ENCODE measurements at places on chromosomes 2 and 18.

DNA sequence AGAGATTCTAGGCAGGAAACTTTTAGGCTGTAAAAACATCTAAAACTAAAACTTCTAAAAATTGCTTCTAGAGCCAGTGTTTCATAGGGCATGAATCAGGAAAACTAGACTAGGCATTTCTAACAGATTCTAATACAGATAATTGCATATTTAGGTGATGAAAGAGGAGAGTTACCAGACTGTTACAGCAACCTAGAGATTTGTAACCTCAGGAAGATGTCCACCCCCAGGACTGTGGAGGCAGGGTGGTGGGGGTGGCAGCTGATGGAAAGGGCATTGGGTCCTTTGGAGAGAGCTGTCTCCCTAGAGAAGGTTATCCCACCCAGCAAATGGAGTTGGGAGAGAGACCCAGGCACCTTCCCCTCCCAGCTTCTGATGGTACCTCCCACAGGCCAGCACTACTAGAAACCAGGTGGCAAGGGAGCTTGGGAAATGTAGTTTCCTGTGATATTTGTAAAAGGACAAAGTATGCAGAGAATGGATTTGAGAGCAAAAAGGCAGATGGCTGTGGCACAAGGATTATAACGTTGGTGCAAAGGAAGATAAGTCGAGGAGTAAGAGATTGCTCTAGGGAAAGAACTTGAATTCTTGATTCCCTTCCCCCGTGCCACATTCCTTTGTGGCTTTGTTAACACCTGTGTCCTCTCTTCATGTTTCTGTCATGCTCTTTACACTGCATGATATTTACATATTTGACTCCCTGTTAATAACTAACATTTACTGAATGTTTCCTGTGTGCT lies 75.6 kb upstream of the MGAT5 start:
- no peak for DNase-seq

- DNase-seq: no peak
Measured at GRCh38 chr2:191026377-191026776, 12.4 kb upstream of the STAT1 start.

DNA sequence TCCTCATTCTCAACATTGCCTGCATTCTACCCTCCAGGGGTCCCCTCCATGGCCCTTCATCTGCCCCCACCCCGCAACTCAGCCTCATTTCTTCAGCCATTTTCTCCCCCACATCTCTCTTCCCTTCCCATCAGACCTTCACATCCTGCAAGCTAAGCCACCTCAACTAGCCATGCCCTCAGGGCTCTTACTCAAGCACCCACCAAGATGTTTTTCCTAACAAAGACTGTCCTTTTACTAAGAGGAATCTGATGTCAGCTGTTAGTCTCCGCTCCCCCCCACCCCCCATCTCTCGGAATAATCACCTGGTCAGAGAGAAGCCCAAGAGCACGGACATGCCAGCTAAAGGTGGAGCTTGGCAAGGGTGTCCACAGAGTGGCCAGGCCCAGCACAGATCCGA lies 4.7 kb upstream of the CAPN10 start:
- DNase-seq: no peak

DNA sequence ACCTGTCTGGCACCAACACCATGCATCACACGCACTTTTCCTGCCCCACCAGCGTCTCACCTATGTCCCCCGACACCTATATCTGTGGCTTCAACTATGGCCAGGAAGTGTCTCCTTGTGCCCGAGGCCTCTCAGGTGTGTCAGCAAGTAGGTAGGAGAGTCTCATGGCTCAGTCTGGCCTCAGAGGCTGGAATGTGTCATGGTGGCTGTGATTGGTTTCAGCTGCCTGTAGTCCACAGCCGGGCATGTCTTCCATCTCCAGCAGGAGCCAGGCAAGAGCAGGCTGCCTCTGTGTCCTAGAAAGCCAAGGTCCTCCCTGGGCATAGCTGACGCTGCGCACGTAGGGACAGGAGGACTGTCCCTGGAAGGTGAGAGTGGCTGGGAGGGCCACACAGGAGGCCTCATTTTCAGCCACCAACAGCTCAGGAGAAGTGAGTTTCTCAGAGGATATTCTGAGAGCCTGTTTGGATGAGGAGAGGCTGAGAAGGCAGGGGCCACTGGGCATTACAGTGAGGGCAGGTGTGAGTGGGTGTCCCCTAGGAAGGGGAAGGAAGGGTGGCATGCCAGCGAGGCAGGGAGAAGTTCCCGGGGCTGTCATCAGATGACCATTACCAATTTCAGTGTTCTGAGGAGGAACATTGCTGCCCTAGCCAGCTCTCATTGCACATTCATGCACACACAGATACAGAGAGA lies 47.2 kb downstream of the SDC1 start:
- DNase-seq: no peak

DNA sequence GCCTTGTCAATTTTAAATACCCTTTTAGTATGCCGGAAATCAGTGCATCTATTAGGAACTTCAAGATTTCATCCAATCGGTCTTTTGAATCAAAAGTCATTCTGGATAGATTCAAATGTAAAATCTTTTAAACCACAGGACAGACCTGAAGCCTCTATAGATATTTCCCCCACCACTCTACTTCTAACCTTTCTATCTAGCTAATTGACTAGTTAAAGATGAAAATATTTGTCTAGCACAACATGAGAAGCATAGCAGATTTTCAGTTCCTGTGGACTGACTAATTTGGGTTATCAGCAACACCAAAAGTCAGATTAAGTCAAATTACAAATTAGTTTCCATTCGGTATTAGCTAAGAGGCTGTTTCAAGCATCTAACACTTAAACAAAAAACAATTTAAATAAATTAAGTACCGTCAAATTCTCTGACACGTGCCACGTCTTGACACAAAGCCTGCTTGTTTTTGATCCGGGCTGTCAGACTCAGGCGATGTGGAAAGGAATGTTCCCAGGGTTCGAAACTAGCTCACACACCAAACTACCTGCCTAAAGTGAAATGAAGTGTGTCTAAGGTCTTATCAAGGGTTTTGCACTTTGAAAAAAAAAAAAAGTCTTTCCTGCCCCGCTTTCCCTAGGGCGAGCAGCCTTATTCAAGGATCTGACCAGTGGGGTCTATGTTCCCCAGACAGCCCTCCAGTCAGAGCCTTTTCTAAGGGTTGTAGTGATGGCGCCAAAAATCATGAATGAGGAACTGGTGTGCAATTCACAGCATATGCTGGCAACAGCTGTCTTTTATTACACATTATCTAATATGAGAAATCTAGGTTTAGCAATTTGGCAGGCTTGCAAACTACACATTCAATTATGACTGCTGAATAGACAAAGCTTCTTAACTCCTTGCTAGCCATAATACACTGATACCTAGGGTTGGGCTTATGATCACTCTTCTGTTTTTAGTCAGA lies 4.7 kb downstream of the CYTIP start:
- DNase-seq: peak; percentile 34

GRCh38 chr2:231050018-231050901 lies 6.4 kb upstream of the PSMD1 start:
- no peak for DNase-seq

- no peak for DNase-seq
Measured at GRCh38 chr2:46041434-46041833, 255.8 kb upstream of the EPAS1 start.

GRCh38 chr18:21997207-21998143 lies 171.9 kb upstream of the GATA6 start:
- peak; percentile 22 for DNase-seq

DNA sequence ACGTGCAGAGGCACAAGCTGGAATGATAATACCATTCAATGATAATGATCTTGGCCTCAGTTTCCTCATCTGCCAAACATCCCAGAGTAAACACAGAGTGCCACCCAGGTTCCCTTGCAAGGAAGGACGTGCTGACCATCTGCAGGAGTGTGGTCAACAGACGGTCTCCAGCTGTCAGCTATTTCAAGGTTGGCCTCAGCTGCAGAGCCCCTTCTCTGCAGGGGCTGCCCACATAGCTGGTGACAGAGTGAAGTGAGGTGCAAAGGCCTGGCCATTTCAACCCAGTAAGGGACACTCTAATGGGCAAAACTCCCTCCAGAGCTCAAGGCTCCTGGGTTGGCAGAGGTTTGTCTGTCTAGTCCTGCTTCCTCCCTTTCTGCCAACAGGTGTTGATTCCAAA lies 8.3 kb upstream of the WNT6 start:
- DNase-seq: no peak

DNA sequence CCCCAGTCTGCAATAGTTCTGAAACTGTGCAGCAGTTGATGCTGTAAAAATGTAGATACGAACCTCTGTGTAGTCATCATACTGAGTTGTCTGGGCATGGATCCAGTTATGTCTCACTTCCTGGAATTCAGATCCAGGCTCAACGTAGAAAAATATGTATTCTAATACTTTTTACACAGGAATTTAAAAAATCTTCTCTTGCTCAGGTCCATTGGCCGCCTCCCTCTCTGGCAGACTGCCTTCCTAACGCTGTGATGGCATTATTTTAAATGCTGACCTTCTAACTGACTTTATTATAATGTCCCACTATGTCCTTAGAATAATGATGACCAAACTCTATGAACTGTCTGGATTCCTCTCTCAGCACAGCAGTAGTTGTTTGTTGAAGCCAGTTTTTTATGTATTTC lies 119.6 kb downstream of the FEZ2 start:
- DNase-seq: no peak

DNA sequence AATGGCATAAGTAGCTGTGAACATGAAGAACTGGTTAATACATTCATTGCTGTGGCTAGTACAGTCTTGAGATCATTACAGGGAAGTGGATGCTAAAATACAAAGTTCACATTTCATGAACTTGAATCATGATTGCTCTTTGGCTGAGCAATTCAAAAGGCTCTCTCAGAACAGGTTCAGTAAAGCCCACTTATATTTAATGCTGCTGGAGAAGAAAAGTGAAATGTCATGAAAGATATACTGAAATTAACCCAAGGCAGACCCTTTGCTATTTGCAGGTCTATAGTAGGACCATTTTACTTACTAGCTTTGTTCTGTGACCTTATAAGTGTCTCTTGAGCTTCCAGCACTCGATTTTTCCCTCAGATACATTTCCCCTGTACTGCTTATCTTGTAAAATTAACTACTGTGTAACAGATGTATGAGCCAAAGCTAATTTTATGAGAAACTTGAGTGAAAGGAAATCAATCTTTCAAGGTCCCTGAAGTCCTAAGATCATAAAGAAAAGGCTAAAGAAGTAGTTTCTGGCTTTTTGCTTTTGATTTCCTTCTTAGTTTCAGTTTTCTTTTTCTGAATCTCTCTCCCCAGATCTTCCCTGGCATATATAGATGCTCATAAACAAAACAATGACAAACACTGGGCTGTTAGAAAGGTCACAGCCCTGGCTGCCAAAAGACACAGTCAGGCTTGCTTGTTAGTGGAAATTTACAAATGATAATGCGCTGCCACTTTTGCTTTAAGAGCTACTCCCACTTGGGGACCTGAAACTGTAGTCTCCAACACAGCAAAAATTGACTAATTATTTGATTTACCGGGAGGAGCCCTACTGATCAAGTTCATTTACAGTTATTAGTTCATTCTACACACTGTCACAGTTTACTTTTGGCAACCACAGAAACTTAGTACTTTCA lies 132.7 kb upstream of the XPO1 start:
- DNase-seq: peak; percentile 13

DNA sequence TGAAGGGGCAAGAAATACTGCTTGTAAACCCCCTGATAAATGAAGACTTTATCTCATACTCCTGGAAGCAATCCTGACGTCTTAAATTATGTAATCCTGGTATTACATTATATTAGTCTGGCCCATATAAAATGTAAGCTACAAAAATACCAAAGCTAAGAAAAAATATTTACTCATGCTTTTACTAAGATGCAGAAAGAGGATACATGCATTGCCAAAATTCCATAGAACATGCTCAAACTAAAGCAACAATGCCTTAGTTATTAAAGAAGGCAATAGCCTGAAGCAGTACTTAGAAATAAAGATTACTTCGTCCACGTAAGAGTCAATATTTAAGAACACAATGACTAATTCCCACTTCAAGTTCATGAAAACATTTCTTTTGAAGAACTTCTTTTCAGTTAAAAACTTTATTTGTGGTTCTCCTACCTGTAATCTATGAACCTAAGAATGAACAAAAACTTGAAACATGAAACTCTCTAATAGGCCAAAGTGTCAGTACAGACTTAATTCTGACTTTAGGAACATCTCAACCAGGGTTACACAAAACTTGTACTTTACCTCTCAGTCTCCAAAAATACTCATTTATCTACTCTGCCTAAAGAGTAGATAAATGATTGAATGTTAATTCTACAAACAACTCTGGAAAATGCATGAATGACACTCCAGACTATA lies 117.3 kb downstream of the THADA start:
- DNase-seq: no peak

GRCh38 chr2:146228466-146229058 lies 1616.3 kb upstream of the ACVR2A start:
- no peak for DNase-seq

DNA sequence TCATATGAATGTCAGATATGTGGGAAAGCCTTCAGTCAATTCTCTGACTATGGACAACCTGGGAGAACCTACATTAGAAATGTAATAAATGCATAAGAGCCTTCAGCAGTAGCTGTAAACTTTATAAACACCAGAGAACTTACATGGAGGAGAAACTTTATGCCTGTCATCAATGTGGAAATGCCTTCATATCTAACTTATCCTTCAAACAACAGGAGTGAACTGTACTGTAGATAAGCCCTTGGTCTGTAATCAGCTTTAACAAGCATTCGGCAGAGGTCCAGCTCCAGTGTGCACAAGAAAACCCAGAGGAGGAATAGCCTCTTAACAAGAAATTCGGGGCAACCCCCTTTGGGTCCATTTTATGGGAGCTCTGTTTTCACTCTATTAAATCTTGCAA lies 14.8 kb upstream of the UXS1 start:
- DNase-seq: no peak

GRCh38 chr2:63242747-63243146 lies 192.1 kb downstream of the OTX1 start:
- DNase-seq: no peak

DNA sequence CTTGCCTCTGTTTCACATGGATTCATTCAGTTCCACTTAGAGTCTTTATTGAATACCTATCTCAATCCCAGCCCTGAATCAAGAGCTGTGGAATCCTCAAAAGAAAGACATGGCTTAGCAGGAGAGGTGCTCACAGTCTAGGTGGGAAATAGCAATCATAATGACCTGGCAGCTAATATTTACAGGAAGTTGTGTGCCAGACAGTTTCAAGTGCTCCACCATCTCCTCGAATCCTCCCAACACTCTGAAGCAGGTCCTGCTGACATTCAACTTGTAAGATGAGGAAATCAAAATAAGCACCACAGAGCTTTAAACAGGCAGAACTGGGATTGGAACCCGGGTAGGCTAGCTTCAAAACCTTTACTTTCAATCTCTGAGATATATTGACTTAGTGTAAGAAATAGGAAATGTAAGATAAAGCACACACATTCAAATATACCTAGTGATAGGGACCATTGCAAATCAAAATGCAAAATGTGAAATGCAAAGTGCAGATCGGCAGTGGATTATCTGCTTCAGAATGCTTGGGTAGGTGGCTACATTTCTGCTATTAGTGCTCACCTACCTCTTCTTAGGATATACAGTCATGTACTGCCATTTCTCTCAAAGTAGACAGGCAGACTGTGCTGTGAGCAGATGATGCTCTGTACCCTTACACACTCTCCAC lies 182.0 kb downstream of the PRKCE start:
- no peak for DNase-seq
